ENCODE measurements at places on chromosomes 11 and 22. TPM values are rescaled to one million over a fixed set of nuclear protein-coding genes. Genes with fewer than 3 reads are reported as not detected.

GRCh38 chr11:111530091-111530490, 10.4 kb upstream of the LAYN start:
- no peaks in the 10 kb centered on the region for H3K36me3 ChIP-seq
- H3K4me3 ChIP-seq: no peak overlapping the region
- no peak for DNase-seq
- H3K27me3 ChIP-seq: peaks cover 15% of the 10 kb centered on the region

DNA sequence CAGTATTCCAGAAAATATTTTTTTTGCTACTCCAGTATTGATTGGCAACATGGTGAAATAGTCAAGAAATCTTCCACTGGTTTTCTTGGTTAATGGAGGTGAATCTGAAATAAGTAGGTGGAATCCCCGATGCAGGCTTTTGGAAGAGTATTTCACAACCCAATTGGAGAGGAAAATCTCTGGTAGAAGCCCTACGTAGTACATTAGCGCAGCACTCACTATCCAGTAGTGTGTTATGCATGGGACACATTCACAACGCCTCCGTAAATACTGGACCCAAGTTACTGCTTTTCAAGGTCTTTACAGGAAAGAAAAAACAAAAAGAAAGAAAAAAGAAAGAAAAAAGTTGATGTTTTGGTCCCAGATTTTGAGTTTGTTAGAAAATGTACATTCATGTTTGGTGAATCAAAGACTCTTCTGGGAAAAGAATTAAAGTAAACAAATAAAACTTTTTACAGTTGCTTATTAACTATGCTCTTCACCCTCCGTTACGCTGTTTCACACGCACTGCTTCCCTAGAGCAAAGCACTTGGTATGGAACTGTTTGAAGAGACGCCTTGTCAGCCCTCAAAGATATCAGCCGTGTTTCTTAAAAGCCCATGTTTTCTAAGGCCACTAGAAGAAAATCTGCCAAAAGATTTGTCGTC, 170.4 kb upstream of the CTSC start:
- peaks cover 15% of the 10 kb centered on the region for H3K4me1 ChIP-seq
- peak overlapping the region; percentile 65 for H3K4me3 ChIP-seq
- H3K36me3 ChIP-seq: no peaks in the 10 kb centered on the region

GRCh38 chr11:8011981-8012444, 24.9 kb downstream of the EIF3F start:
- no peaks in the 10 kb centered on the region for H3K27me3 ChIP-seq
- H3K4me3 ChIP-seq: no peak overlapping the region
- DNase-seq: no peak

- H3K36me3 ChIP-seq: no peaks in the 10 kb centered on the region
- H3K4me3 ChIP-seq: no peak overlapping the region
- no peaks in the 10 kb centered on the region for H3K4me1 ChIP-seq
Observed at GRCh38 chr22:44256556-44257485, 55.9 kb downstream of the SHISAL1 start.

DNA sequence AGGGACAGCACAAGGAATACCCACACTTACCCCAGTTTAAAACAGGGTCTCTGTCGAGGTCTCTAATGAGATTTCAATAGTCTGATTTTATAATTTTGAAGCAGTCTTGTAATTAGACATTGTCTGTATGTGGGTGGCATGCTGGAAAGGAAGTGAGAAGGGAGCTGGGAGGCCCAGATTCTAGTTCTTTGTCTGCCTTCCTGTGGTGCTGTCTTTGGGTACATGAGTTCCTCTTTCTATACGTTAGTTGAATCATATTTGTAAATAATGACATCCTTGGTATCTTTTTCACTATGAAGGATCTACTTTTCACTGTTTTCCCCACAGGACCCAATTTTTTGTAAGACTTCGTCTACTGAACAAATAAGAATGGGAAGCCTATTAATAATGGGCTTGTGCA, 42.0 kb upstream of the TENM4 start:
- H3K36me3 ChIP-seq: no peaks in the 10 kb centered on the region
- H3K4me1 ChIP-seq: no peaks in the 10 kb centered on the region
- no peak overlapping the region for H3K4me3 ChIP-seq

GRCh38 chr11:107702723-107703122, 9.1 kb downstream of the SLN start:
- H3K4me1 ChIP-seq: peaks cover 4% of the 10 kb centered on the region
- no peak overlapping the region for H3K27ac ChIP-seq
- no peak overlapping the region for H3K4me3 ChIP-seq
- no peaks in the 10 kb centered on the region for H3K36me3 ChIP-seq
- no peaks in the 10 kb centered on the region for H3K27me3 ChIP-seq

GRCh38 chr11:803770-804598, 1.0 kb downstream of the PIDD1 start:
- H3K36me3 ChIP-seq: no peaks in the 10 kb centered on the region
- H3K4me1 ChIP-seq: peaks cover 57% of the 10 kb centered on the region
- H3K4me3 ChIP-seq: peak overlapping the region; percentile 77
- H3K27ac ChIP-seq: no peak overlapping the region
- H3K27me3 ChIP-seq: no peaks in the 10 kb centered on the region

IFITM10 gene
- 0.88 TPM for total RNA-seq

OR10S1 gene
- total RNA-seq: not detected

CAPN5 gene
- total RNA-seq: 15.9 TPM

SORL1 gene
- total RNA-seq: 16.2 TPM

APLP2 gene
- total RNA-seq: 221 TPM

PATE4 gene
- not detected for total RNA-seq

ZBTB16 gene
- 11.6 TPM for total RNA-seq

Measured in esophagus squamous epithelium (tissue), 5 donors.